ENCODE measurements at places on chromosomes 1 and 21.

GRCh38 chr1:14039582-14040430, 339.8 kb downstream of the PRDM2 start:
- DNase-seq = no peak

- no peak for DNase-seq
These were observed 28.6 kb downstream of the AGPAT3 start for GRCh38 chr21:43893536-43894205.

- DNase-seq = no peak
These were observed 86.9 kb upstream of the KCNE2 start for GRCh38 chr21:34276711-34277425.

GRCh38 chr1:194568610-194569009, 1382.2 kb upstream of the B3GALT2 start:
- DNase-seq = no peak

GRCh38 chr1:241423541-241424479, 66.8 kb upstream of the RGS7 start:
- no peak for DNase-seq

DNA sequence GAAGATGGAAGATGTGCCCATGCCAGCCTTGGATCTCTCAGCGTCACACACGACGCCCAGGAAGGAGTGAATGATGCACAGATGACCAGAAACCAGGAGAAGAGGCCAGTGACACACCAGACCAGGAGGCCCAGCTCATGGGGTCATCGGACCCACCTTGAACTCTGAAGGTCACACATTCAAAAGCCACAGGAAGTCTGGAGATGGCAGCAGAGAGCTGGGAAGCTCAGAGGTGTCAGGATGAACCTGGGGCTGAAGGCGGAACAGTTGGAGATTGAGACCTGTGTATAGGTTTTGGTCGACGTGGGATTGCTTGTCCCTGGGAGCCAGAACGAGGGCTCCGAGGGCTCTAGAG, 43.6 kb downstream of the SLC19A1 start:
- no peak for DNase-seq

DNA sequence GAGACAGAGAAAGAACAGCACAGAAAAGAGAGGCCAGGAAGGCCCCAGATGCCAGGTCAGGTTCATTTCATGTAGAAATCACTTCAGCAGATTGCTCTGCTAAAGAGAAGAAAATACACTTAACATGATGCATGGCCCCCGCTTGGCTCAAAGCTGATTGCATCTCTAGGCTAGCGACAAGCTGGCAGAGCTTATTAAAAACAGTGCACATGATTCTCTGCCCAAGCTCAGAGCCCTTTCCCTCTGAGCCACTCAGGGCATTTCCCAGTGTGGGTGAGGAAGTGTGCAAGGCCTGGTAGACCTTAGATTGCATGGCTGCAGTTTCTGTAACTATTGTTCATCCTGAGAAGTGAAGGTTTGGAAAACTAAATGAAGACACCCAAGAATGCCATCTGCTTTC, 3.3 kb upstream of the CAPN9 start:
- no peak for DNase-seq

- DNase-seq = no peak
These were observed 388.7 kb downstream of the ST6GALNAC3 start for GRCh38 chr1:76463278-76463677.

DNA sequence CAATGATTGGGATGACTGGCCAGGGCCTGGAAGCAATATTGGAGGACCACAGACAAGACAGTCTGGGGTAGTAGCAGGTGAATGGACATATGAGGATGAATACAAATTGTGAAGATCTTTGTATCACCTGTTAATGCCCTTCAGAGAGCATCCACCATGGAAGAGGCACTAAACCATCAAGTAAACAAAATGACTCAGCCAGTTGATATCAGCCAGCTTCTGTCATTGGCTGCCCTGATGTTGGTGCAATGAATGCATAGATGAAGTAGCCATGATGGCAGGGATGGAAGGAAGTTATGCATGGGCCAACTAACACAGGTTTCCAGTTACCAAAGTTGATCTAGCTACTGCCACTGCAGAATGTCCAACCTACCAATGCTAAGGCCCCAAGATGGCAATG, 16.1 kb upstream of the ERI3 start:
- no peak for DNase-seq

DNA sequence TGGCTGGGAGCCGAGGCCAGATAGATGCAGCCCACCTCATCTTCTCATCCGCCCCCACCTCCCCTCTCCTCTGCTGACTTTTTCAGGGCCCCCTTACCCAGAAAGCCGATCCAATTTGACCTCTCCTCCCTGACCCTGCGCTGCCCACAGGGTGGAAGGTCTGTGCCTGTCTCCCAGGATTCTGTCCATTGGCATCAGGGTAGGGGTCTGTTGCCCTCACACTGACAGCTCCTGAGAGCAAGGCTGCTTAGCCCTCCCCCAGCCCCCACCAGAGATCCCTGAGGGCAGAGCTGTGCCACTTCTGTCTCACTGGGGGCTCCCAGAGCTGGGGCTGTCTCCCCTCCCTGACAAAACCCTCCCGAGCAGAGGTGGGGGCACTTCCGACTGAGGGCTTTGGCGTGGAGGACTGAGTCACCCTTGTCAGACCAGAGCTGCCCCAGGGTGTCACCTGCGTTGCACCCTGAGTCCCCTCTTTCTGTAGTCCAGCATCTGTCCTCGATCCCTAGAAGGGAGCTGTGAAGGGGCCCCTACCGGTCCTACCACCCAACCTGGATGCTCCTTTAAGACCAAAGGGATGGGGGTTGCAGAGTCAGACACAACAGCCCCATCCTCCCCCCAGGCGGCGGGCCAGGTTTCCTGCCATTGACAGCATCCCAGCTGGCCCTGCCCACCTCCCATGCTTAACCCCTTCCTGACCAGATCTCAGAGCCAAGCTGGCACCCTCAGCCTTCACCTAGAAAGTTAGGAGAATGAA, 2.4 kb upstream of the FAM110D start:
- DNase-seq = no peak

- DNase-seq = no peak
These were observed 4.6 kb upstream of the FOXE3 start for GRCh38 chr1:47411436-47411835.

- no peak for DNase-seq
These were observed 154.2 kb downstream of the TENT5C start for GRCh38 chr1:117760069-117760468.

- peak; percentile 23 for DNase-seq
These were observed 20.7 kb downstream of the FOXO6 start for GRCh38 chr1:41381692-41382479.

- no peak for DNase-seq
These were observed 54.0 kb downstream of the APP start for GRCh38 chr21:26116456-26117011.

DNA sequence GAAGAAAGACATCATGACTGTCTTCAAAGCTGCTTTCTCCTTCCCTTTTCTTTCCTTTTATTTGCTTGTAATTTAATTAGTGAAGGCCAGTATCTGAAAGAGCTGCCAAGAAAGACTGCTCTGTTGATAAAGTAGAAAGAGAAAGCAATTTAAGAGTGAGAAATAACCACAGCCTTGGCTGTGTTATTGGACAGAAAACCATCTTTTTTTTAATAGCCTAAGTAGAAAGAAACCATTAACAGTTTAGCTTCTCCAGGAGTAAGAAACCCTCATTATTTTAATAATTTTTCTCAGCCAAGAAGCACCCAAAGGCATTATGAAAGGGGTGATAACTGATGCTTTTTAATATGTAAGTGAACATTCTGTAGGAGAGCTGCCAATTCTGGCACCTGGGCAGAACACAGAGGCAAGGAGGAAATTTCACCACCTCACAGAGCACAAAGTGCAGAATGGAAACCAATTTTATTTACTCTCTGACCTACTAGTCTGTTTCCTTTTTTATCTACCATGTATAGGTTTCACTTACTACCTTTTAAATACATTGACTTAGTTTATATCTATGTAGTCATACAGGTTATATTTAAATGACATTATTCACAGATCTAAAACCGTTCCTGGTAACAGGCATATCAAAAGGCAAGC, 703.2 kb downstream of the MRPL39 start:
- no peak for DNase-seq

GRCh38 chr1:211965108-211965805, 70.1 kb downstream of the INTS7 start:
- DNase-seq = no peak

- no peak for DNase-seq
These were observed 33.3 kb upstream of the SUCO start for GRCh38 chr1:172499636-172500141.

GRCh38 chr1:33097137-33097611, 16.2 kb downstream of the AZIN2 start:
- no peak for DNase-seq

DNA sequence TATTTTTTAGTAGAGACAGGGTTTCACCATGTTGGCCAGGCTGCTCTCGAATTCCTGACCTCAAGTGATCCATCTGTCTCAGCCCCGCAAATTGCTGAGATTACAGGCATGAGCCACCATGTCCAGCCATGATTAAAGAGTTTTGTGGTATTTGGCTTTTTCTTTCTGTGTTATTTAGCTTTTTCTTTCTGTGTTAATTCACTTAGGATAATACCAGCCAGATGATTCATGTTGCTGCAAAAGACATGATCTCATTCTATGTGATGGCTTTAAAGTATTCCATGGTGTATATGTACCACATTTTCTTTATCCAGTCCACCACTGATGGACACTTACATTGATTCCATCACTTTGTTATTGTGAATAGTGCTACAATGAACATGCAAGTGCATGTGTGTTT, 1135.2 kb downstream of the AMY1C start:
- no peak for DNase-seq

DNA sequence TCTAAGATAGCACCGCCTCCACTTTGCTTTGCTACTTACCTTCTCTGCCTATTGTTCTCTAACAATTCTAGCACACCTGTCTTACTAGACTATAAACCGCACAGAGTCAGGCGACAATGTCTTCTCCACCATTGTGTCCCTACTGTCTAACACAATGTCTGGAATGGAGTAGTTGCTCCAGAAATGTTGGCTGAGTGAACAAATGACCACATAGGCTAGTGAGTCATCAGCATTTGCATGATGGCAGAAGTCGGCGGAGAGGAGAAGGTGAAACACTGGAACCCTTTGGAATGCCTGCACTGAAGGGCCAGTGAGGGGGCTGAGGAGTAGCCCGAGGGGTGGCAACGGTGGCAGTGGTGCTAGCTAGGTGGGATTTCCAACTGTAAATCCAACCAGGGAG, 14.0 kb upstream of the PABPC4 start:
- DNase-seq = no peak

- DNase-seq = no peak
These were observed 108.2 kb downstream of the GABPA start for GRCh38 chr21:25842925-25843324.

GRCh38 chr1:3638027-3638426, 11.9 kb downstream of the WRAP73 start:
- no peak for DNase-seq

DNA sequence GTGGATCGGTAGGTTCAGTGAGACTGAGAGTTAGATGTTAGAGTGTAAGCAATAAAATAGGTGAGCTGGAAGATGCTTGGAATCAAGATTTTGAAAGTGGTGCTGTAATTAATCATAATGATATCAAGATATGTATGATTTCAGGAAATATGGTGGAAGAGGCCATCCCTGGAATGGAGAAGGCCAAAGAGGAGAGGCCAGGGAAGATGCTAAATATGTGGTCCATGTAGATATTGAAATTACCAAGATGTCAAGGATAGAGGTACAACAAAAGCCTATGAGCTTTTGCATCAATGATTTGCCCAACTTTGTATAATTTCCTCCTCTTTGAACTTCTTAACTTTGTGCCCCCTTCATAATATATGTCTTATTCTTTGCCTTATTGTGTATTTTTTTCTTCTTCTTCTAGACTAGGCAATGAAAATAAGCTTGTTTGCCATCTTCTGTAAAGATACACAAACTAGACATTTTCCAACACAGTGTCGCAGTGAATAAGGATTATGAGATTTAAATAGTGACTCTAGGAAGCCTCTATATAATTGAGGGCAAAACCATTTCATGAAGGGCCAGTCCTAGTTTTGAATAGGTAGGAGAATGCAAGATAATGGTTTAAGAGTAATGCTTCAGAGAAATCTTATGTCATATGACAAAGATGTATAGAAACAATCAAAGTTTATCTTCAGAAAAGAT, 8.9 kb downstream of the PTGS2 start:
- no peak for DNase-seq

DNA sequence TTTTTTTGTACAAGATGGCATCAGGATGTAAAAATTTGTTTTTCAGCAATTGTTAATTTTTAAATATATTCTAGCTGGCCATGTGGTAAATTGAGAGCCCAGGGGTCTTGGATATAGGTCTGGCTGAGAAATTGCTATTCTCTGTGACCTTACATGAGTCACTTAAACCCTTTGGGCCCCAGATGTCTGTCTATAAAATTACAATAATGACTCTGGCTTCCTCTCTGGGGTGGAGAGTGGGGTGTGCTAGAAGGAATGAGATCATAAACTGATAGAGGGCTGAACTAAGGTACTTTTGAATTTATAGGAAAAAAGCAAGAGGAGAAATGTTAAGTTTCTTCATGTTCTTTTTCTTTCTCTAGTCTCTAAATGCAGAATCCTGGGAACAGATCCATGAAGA, 12.4 kb upstream of the TCHH start:
- no peak for DNase-seq

- DNase-seq = no peak
These were observed 11.3 kb downstream of the ZNF362 start for GRCh38 chr1:33267468-33268205.

DNA sequence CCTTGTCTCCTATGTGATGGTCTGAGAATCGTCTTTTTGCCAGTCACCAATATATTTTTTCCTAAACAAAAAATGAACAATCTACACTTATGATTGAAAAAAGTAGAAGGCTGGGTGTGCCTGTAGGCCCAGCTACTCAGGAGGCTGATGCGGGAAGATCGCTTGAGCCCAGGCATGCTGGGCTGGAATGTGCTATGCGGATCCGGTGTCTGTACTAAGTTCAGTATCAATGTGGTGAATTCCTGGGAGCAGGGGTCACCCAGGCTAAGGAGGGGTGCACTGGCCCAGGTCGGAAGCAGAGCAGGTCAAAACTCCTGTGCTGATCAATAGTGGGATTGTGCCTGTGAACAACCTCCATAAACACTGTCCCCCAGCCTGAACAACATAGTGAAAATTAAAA, 25.7 kb upstream of the C1orf198 start:
- no peak for DNase-seq

GRCh38 chr1:242242983-242243382, 244.1 kb upstream of the MAP1LC3C start:
- DNase-seq = no peak

- DNase-seq = no peak
These were observed 545.2 kb downstream of the MRPL39 start for GRCh38 chr21:25062061-25062460.

- no peak for DNase-seq
These were observed 195.7 kb upstream of the RAB4A start for GRCh38 chr1:229075217-229075616.

All from CD8-positive, alpha-beta memory T cell (primary cell).